ENCODE measurements at places on chromosomes 5 and 9. TPM values are rescaled to one million over a fixed set of nuclear protein-coding genes. Genes with fewer than 3 reads are reported as not detected.

QRFP gene
- total RNA-seq = not detected

TMEM171 gene
- not detected for total RNA-seq

FAM169A gene
- total RNA-seq = 3.6 TPM

EIF4E1B gene
- total RNA-seq = not detected

SLC36A3 gene
- not detected for total RNA-seq

LRRC19 gene
- not detected for total RNA-seq

PCDHGA5 gene
- total RNA-seq = 0.05 TPM

SPINK7 gene
- total RNA-seq = not detected

All from activated CD4-positive, alpha-beta T cell treated with anti-CD3 and anti-CD28 coated beads, Interleukin-2, amount 10 ng/mL, durations not matched to agents 7 days and 5 days (primary cell).